B cell (primary cell): ENCODE measurements at places on chromosomes 1 and 21. TPM values are rescaled to one million over a fixed set of nuclear protein-coding genes. Genes with fewer than 3 reads are reported as not detected.

GRCh38 chr1:27574001-27574781 is 29.8 kb downstream of the AHDC1 start:
- H3K36me3 ChIP-seq: no peaks in the 10 kb centered on the region
- peaks cover 14% of the 10 kb centered on the region for H3K4me1 ChIP-seq
- peaks cover 3% of the 10 kb centered on the region for H3K27me3 ChIP-seq
- no peak for DNase-seq
- H3K27ac ChIP-seq: no peak overlapping the region

DNA sequence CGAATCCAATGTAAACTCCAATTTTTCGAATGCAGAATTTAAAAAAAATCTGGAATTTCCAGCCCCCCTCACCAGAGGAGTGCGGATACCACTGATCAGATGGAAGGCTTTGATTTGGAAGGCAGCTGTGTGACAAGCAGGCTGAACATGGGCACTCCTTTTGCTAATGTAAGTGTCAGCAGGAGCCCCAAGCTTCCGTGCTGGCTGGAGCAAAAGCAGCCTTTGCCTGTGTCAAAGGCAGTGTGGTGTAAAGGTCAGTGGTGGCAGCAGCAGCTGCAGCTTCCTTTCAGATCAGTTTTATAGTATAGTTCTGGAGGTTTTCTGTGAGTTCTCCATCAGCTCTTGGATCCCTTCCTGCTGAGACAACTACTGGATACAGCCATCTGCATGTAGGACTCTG is 259.9 kb downstream of the CTH start:
- no peaks in the 10 kb centered on the region for H3K27me3 ChIP-seq
- DNase-seq: no peak
- H3K4me1 ChIP-seq: peaks cover 12% of the 10 kb centered on the region

DNA sequence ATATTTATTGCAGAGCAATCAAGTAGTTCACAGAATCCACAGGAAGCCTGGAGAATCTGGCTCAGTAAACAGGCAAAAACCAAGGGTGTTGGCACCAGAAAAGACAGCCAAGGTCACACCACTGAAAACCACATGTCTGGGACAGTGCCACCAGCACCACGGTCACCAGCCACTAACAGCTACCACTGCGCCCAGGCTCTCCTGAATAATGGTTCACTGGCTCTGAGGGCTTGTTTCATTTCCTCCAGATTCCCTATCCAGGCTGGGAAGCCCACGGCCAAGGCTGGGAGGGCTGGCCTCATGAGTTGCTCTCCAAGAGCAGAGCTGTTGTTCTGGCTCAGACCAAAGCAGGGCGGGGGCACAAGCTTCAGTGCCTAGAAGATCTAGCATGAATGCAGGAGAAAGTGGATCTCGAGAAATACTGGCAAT is 54.5 kb upstream of the PTGFRN start:
- H3K27ac ChIP-seq: no peak overlapping the region
- no peaks in the 10 kb centered on the region for H3K36me3 ChIP-seq
- no peak for DNase-seq
- no peaks in the 10 kb centered on the region for H3K27me3 ChIP-seq
- no peaks in the 10 kb centered on the region for H3K4me1 ChIP-seq
- H3K4me3 ChIP-seq: no peak overlapping the region

DNA sequence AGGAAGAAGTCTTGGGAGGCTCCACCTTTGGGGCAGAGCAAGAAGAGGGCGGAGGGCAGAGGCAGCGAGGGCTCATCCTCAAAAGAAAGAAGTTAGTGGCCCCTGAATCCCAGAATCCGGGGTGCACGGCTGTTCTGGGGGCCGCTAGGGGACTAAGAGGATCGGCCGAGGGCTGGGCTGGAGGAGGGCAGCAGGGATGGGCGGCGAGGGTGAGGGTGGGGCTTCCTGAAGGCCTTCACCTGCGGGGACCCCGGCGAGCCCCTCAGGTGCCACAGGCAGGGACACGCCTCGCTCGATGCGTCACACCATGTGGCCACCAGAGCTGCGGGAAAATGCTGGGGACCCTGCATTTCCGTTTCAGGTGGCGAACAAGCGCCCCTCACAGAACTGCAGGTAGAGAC is 23.9 kb downstream of the COL6A1 start:
- no peaks in the 10 kb centered on the region for H3K27me3 ChIP-seq
- H3K27ac ChIP-seq: no peak overlapping the region
- H3K4me3 ChIP-seq: no peak overlapping the region
- no peaks in the 10 kb centered on the region for H3K36me3 ChIP-seq
- DNase-seq: no peak

DNA sequence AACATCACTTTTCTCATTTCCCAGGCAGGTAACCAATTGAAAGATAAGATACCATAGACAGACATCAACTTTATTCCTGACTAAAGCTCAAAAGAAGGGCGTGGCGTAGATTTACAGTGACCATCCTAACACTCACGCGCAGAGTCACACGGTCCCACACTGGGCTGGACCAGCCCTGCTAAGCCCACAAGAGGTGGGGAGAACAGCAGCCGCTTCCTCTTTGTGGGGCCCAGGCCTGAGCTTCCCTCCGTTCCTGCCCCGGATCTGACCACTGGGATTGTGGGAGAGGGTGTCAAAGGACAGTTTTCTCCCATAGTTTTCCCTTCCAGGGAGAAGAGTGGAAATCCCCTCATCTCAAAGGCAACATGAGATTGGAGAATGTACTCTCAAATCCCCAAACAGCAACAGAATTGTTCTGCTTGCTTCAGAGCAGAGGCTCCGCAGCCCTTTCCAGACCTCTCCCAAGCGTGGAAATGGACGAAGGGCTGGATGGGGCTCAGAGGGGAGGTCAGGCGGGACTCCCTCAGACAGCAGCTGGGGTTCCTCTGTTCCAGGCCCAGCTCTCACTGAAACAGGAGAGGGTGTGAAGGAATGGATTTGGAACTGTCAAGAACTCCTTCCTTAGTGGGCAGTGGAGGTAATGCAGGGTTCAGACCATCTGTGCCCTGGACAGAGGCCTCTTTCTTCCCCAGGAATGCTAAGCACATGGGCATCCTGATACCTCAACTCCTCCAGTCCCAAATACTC is 33.7 kb downstream of the L1TD1 start:
- no peaks in the 10 kb centered on the region for H3K27me3 ChIP-seq
- H3K4me1 ChIP-seq: no peaks in the 10 kb centered on the region
- H3K4me3 ChIP-seq: no peak overlapping the region
- H3K36me3 ChIP-seq: no peaks in the 10 kb centered on the region

DNA sequence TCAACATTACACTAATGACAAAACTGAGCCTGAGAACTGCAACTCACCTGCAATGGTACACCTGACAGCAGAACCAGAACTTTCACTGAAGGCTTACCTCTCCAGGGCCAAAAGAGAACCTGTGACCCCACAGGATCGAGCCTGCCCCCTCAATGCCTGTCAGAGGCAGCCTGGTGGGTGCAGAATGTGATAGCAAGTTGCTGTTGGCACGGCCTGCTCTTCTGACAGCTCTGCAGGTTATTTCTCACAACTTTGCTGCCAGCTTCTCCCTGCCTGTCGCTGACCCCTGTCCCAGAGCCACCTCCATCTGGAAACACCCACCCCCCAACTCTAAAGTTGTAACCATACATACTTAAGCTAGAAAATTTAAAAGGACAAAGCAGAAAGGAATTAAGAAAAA is 35.2 kb downstream of the HIVEP3 start:
- H3K4me3 ChIP-seq: no peak overlapping the region
- DNase-seq: no peak
- H3K36me3 ChIP-seq: no peaks in the 10 kb centered on the region
- H3K4me1 ChIP-seq: peaks cover 6% of the 10 kb centered on the region

- no peak for DNase-seq
- no peak overlapping the region for H3K27ac ChIP-seq
- H3K4me1 ChIP-seq: peaks cover 12% of the 10 kb centered on the region
- H3K36me3 ChIP-seq: peaks cover 4% of the 10 kb centered on the region
These were observed 5.5 kb upstream of the JUN start for GRCh38 chr1:58789322-58789856.

DNA sequence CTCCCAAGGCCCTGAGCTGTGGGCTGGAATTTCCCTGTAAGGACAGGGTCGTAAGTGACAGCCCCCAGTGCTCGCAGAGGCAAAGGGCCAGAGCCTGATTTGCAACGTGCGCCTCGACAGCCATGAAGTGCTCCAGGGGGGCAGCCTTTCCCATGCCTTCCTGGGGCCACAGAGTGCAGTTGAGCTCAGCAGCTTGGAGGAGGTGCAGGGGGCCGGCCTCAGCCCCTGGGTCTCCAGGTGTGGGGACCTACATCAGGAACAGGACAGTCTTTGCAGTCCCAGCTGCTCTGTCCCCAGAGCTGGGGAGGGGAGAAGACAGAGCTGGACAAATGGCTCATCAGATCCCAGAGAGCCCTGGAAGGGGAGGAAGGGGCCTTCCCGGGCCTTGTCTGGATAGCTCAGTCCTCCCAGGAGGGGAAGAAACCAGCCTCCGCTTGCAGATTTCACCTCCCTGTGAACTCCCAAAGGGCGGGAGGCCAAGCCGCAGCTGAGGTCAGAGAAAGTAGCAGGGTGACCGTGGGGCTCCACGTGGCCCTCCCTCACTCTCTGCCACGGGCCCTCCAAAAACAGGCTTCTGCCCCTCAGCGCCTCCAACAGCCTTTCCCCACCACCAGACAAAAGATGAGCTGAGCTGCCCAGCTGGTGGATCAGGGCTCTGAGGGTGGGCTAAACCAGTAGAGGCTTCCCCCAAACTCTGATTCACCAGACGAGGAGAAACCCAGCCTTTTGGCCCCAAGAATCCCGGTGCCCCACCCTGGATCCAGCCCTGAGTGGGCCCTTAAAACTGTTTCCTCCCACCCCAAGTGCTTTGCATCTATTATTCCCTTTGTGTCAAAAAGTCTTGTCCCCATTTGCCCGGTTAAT is 76.5 kb downstream of the DHRS3 start:
- no peak overlapping the region for H3K27ac ChIP-seq
- DNase-seq: no peak
- H3K27me3 ChIP-seq: no peaks in the 10 kb centered on the region
- no peaks in the 10 kb centered on the region for H3K4me1 ChIP-seq
- H3K4me3 ChIP-seq: no peak overlapping the region

DNA sequence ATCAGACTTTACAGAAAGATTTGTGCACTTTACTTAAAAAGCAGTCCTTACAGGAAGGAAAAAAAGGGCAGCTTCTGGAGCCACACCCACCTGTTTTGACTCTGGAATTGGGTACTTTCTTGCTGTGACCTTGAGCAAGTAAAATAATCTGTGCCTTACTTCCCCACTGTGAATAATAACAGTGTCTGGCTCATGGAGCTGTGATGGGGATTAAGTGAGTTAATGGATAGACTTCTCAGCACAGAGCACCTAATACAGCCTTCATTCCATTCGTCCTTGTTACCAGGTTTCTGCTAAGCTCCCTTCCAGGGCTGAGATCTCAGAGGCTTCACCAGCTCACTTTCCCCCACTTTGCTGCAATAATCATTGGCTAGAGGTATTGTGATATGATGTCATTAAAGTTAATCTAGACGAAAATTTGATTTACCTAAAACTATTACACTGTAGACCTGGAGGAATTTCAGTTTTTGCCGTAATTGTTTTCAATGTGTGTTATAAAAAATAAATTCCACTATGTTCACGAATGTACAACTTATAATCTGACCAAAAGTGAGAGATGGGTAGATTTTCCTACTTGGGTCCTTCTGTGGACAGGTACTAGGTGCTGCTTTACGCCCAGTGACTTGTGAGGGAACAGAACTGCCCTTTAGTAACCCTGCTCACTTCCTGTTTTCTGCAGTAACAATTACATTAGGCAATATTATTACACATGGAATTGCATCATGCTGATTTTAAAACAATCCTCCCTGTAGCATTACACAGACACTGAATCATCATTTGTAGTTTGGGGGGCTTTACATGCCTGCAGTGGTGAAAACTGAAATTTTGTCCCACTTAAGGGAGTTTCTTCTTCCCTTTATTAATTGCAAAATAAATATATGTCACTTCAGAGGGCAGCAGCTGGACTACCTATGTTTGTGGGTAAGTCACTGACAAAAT is 19.7 kb upstream of the ABCG1 start:
- no peaks in the 10 kb centered on the region for H3K27me3 ChIP-seq
- H3K27ac ChIP-seq: no peak overlapping the region
- H3K4me1 ChIP-seq: peaks cover 18% of the 10 kb centered on the region
- no peak overlapping the region for H3K4me3 ChIP-seq
- DNase-seq: peak; percentile 66

GRCh38 chr1:228353601-228354371 is 52.8 kb downstream of the TRIM11 start:
- no peak overlapping the region for H3K27ac ChIP-seq
- no peak for DNase-seq

DNA sequence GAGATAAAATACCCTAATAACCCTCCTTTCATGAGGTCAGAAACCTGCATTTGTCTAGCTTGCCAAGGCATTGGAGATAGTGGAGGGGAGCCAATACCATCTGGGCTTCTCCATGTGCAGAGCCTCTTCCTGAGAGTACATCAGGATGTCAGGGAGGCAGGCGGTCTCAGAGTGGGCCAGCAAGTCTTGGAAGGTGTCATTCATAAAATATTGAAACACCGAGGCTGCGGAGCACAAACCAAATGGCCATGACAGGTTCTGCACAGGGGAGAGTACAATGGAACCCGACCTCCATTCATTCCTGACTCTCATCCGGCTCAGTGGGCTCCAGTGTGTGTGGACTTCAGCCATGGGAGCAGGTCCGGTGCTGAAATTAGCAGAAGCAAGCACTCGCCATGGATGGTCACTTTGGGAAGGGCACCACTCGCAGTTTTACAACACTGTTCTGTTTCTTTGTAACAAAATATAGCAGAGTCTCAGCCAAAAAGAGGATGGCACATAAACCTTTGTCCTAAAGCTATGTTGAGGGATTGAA is 446.6 kb downstream of the SIPA1L2 start:
- no peaks in the 10 kb centered on the region for H3K27me3 ChIP-seq
- no peaks in the 10 kb centered on the region for H3K36me3 ChIP-seq
- DNase-seq: no peak
- H3K4me1 ChIP-seq: no peaks in the 10 kb centered on the region
- no peak overlapping the region for H3K27ac ChIP-seq

DNA sequence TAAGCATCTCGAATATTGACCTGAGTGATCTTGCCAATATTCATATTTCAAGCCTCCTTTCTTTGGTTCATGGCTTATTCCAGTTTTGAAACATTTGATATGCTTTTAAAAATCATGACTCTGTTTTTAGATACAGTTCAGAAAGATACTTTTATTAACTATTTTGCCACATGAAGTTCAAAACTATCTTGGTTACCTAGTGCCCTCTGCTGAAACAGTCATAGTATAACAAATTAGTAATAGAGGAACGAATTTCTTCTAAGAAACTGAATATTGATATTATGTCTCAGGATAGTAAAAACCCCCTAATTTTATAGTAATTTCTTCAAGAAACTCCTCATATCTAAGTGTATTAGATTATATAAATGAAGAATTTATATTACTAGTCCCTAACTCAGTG is 52.6 kb upstream of the RC3H1 start:
- H3K27ac ChIP-seq: no peak overlapping the region
- H3K4me3 ChIP-seq: no peak overlapping the region
- H3K4me1 ChIP-seq: no peaks in the 10 kb centered on the region
- no peaks in the 10 kb centered on the region for H3K27me3 ChIP-seq
- H3K36me3 ChIP-seq: no peaks in the 10 kb centered on the region

- DNase-seq: no peak
- H3K36me3 ChIP-seq: no peaks in the 10 kb centered on the region
- H3K4me1 ChIP-seq: no peaks in the 10 kb centered on the region
- H3K4me3 ChIP-seq: no peak overlapping the region
These were observed 434.6 kb upstream of the PRMT6 start for GRCh38 chr1:106621853-106622252.

MIXL1 gene
- 0.68 and 1.7 TPM in 2 replicates for total RNA-seq

CLCNKB gene
- not detected in 2 replicates for total RNA-seq

KCNQ4 gene
- total RNA-seq: 0.20 and 0.34 TPM in 2 replicates

TTLL7 gene
- 0.15 TPM in 1 of 2 replicates, not detected in the other for total RNA-seq

CENPF gene
- total RNA-seq: 2.9 and 3.0 TPM in 2 replicates

DNMT3L gene
- not detected in 2 replicates for total RNA-seq

RHBDL2 gene
- total RNA-seq: not detected in 2 replicates
